ENCODE measurements at places on chromosomes 3 and 15.

- DNase-seq: no peak
These were observed 23.8 kb downstream of the SEC62 start for GRCh38 chr3:169990431-169990830.

DNA sequence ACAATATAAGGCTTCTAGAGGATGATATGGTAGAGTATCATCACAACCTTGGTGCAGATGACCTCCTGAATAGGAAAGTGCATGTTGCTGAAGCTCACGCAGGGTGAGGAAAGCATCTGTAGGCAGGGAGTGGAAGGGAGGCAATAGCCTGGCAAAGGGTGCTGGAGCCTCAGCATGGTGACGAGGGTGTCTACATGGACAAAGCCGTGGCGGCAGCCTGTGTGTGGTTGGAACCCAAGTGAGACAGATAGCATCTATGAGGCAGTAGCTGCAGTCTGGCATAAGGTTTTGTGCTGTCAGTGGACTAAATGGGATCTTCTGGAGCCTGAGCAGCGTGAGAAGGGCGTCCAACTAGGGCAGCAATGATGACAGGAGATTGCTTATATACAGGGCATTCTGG is 132.5 kb downstream of the DLG1 start:
- no peak for DNase-seq

DNA sequence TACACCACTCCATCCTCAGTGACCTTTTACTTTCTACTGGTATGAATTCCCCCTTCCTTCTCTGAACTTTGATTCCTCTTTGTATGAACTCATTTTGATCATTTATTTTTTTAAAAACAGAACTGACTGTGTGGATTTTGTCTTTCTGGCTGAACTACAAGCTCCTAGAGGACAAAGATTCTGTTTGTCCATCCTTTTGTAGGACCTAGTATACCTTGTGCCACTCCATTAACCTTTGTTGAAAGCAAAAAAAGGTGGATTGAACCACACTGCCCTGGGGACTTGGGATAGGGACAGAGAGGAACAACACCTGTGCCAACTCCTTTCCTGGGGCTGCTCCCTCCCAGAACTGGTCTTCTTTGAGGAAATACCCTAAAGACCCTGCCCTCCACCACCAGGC is 23.6 kb downstream of the FSTL1 start:
- DNase-seq: no peak

GRCh38 chr15:42152196-42152920 is 4.1 kb downstream of the PLA2G4F start:
- no peak for DNase-seq

- no peak for DNase-seq
These were observed 88.7 kb downstream of the NCEH1 start for GRCh38 chr3:172622156-172622555.

DNA sequence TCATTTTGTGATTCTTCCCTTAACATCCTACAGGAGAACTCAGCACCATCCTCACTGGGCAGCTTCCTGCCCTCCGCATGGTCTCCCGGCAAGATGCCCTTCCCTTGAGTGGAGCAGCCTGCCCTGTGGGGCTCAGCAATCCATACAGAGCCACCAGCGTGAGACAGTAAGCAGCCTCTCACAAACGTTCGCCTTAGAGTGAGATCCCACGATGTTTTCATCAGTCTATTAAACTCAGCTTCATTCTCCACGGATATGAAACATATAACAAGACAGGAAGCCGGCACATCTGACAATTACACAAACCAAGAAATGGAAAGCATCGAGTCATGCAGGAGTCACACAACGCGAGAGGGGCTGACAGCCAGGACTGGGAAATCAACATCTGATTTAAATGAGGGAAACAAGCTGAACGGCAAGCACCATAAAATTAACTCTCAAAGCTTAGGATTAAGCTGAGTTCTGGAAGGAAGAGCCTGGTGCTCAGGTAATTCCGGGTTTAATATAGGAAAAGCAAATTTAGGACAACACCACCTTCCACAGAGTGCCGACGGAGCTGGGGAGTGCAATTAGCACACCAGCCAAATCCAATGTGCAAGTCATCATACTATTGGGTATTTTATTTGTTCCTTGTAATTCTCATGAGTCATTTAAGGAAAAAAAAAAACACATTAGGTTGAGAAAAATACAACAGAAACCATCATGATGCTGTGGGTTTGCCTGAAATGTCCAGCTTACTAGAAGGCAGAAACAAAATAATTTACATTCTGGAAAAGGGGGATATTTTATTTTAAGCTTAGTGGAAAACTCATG is 272.0 kb downstream of the OCA2 start:
- no peak for DNase-seq

DNA sequence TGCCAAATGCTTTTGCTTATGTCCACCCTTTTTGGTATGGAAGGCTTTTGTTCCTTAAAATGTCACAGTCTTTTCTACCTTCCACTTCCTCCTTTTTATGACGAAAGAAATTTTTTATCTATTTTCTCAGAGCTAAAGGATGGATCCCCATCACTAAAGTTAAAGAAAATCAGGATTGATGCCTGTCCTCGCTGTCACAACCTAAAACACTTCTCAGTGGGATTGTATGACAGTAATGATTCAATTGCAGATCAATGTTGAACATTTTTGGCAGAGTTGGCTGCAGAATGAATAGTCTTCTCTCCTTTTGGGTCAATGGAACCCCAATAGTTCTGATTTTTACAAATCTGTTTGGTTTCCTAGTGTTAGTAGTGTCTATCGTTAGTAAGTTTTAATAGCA is 549.8 kb upstream of the ROBO2 start:
- DNase-seq: no peak

- peak; percentile 62 for DNase-seq
These were observed 5.4 kb upstream of the SENP7 start for GRCh38 chr3:101518421-101518871.

GRCh38 chr15:45326741-45327140 is 51.6 kb downstream of the GATM start:
- DNase-seq: no peak

GRCh38 chr3:63961891-63962290 is 49.7 kb upstream of the SCAANT1 start:
- no peak for DNase-seq

DNA sequence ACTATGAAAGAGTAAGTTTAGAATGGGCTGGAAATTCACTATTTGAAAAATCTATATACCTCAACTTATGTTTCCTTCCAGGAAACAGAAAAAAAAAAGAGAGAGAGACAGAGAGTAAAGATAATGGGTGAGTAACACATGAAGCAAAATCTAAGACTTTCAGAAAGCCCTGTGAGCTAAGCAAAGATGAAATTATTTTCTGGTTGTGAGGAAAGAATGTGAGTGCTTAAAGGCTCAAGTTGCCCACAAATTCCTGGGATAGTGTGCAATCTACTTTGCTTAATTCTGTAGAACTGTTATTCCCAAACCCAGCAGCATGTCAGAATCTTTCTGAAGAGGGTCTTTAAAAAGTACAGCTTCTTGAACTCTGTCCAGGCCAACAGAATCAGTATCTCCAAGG is 337.7 kb upstream of the AGTR1 start:
- DNase-seq: no peak

DNA sequence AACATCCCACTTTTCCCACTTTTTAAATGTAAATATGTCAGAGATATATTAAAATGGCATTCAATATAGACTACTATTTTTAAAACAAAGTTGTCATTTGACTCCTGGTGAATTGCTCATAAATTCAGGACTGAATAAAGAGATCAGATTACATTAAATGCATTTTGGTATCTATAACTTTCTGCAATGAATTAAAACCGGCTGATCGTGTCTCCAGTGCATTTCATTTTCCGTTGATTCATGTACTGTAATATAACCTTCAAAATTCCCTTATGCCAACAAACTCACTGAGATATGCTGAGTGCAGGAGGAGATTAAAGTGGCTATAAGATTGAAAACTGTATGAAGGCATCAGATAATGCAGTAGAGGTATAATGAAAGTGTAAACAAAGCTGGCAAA is 361.1 kb upstream of the CDIN1 start:
- no peak for DNase-seq

DNA sequence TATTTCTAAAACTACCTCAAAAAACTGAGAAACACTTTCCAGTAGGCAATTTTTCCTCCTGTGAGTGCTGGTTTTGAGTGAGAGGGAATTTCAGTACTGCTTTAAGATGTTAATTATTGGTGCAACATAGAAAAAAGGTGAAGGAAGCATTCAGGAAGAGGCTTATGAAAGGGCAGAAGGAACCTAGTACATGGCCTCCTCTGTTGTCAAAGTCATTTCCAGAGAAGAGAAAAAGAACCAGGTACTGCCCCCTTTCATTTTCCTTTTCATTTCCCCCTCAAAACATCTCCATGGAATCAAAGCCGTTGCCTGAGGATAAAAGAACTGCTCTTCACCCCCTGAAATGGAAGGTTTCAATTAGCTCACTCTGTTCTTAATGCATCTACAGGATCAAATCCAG is 19.8 kb downstream of the RARRES1 start:
- DNase-seq: no peak

- peak; percentile 28 for DNase-seq
These were observed 69.3 kb downstream of the LRIG1 start for GRCh38 chr3:66431494-66431893.

GRCh38 chr3:10238345-10239183 is 9.7 kb upstream of the TATDN2 start:
- no peak for DNase-seq

DNA sequence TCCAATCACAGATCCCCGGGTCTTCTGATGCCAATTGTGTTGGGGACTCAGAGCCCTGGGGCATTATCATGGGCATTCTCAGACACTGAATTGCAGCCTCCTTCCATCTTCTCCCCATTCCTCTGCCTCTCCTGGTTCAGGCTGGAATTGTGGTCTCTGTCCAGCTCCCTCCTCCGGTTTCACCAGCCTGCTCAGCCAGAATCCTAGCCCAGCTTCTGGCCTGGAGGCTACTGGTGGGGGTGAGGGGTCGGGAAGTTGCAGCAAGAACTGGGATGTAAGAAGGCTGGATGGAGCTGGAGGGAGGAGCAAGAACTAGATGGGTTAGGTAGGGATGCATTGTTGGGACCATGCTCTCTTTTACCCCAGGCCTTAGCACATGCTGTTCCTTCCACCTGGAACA is 53.5 kb downstream of the TLE3 start:
- DNase-seq: no peak

GRCh38 chr3:87836026-87836425 is 222.8 kb downstream of the CGGBP1 start:
- DNase-seq: no peak

GRCh38 chr3:36693670-36694069 is 70.7 kb downstream of the DCLK3 start:
- no peak for DNase-seq

DNA sequence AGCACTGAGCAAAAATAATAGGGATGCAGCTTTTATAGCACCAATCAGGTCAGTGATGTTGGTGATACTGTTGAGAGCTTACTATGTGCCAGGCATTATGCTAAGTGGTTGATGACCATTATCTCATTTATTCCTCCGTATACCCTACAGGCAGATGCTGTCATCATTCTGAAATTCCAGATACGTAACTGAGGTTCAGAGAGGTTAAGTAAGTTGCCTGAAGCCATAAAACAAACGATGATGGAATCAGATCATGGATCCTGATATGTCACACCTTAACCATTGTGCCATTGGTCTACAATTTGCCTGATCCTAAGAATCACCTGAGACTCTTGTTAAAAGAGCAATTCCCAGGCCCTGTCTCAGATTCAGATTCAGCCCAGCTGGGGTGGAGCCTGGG is 49.5 kb downstream of the ST6GAL1 start:
- DNase-seq: peak; percentile 27

DNA sequence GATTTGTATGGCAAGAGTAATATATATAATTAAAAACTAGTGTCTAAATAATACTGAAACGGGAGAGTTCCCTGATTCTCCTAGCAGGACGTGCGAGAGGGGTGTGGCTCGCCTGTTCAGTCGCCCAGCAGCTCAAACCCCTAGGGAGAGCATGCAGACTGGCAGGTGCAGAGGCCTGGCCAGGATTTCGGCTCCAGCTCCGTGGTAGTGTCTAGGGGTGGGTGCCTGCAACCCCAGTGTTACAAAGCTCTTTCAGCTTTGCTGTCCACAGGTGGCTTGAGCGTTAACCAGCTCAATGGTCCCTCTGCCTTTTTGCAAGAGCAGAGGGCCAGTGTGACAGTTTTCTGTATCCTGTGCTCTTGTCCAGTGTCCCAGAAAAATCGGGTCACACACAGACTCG is 226.6 kb downstream of the ALCAM start:
- DNase-seq: no peak

- DNase-seq: no peak
These were observed 56.4 kb upstream of the NR2F2 start for GRCh38 chr15:96274087-96274440.

- DNase-seq: peak; percentile 36
These were observed 276.3 kb upstream of the ARRDC4 start for GRCh38 chr15:97684249-97684648.

DNA sequence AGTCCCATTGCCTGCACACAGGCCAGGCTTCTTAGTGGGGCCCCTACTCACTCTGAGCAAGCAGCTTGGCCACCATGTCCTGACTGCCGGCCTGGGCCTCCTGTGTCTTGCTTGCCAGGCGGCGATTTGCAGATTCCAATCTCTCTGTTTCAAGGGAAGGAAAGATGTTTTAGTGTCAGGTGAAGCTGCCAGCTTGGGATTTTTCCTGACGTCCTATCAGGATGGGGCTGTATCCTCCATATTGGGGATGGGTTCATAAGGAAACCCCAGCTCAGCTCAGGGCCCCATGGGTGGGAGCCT is 8.5 kb downstream of the AMOTL2 start:
- no peak for DNase-seq

DNA sequence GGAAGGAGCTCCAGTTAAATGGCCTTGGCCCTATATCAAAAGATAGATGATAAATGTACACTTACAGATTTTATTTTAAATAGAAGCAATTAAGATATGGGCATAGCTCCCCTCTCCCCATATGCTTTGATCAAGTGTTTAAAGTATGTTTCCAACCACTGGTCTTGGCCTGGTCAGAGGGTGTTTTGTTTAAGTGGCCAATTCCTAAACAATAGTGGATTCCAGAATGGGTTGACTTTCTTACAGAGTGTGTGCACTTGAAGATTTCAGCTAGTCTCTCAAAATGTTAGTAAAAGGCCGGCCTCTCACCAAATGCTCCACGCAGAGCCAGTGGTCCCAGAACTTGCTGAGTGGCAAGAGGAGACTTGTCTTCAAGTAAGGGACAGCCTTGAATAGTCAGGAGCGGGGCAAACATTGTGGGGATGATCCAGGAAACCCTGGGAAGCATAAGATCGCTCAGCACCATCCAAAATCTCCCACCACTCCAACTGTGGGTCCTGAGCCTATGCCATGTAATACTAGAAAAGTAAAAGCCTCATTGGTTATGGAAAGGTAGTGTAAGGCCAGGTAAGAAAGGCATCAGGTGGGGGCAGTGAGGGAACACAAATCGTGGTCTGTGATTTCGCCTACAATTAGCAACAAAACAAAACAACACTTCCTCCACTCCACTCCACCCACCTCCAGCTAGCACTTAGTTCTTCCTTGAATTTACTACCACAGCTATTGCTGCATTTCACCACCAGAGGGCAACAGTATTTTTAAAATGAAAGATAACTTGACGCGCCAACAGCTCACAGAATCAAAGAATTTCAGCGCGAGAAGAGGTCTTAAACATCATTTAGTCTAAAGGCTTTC is 4.8 kb downstream of the RARRES1 start:
- peak; percentile 61 for DNase-seq

GRCh38 chr3:15557511-15557946 is 36.0 kb upstream of the COLQ start:
- DNase-seq: peak; percentile 50
